ENCODE measurements at places on chromosomes 5 and 9.

- no peak for DNase-seq
Measured at GRCh38 chr9:110414471-110414870, 76.8 kb upstream of the TXNDC8 start.

DNA sequence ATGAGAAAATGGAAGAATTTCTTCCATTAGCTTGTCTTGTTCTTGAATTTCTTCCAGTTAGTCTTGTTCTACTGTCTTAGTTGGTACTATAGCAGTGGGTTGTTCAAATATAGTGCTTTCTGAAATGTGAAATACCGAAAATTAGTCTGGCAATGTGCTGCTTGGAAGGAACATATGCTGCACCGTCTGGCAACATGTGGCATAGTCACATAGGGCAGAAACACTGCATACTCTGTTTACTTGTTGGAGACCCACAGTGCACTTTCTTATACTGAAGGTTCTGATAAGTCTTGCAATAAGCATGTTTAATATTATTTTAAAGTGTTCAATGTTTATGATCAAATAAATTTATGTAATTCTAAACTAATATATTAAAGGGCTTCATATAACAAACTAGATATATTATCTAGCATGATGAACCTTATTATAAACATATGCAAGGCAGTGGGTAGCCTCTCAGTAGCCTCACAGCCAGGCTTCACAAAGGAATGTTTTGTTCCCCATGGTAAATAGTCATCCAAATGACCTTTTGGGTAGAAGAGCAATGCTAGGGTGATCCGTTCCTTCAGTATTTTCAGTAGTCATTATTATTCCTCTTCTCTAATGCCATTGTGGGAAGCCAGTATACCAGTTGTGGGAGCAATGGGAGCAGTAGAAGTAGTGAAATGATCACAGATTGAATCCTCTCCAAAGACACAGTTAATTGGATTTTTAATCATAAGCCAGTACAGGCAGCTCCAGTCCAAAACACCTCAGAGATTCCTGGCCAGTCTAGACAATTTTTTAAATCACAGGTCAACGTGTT is 1106.7 kb downstream of the DTWD2 start:
- no peak for DNase-seq

- no peak for DNase-seq
Measured at GRCh38 chr5:143046314-143046713, 276.1 kb downstream of the ARHGAP26 start.

DNA sequence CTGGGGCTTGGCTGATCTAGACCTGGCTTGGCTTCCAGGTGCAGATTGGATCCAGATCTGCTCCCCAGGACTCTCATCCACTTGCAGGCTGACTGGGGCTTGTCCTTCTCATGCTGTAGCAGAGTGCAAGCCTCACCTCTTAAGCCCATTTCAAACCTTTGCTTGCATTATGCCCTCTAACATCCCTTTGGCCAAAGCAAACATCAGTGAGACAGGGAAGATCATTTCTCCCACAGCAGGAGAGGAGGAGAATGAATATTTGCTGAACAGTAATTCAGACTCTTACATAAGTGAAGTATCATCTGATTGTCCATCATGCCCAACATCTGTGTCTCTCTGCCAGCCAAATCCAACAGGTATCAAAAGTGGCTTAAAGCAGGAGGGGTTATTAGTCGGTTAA is 194.9 kb downstream of the C9orf152 start:
- no peak for DNase-seq

GRCh38 chr9:101068696-101069095 is 40.2 kb downstream of the PLPPR1 start:
- no peak for DNase-seq

GRCh38 chr5:114418176-114419066 is 56.6 kb downstream of the KCNN2 start:
- DNase-seq = no peak

GRCh38 chr5:131786036-131786435 is 10.8 kb downstream of the FNIP1 start:
- DNase-seq = no peak

- no peak for DNase-seq
Measured at GRCh38 chr9:110908894-110909293, 129.4 kb downstream of the LPAR1 start.

Measured in NCI-H1417 treated with DMSO at 0.1 percent for 48 hours (cell line).